ENCODE measurements at places on chromosomes 11 and 22. TPM values are rescaled to one million over a fixed set of nuclear protein-coding genes. Genes with fewer than 3 reads are reported as not detected.

The BTBD18 gene
- not detected for polyA plus RNA-seq

The CDC42EP2 gene
- polyA plus RNA-seq = 35.0 TPM

The CSF2RB gene
- 72.8 TPM for polyA plus RNA-seq

The CRYBA4 gene
- polyA plus RNA-seq = 0.06 TPM

The MCHR1 gene
- 0.06 TPM for polyA plus RNA-seq

The GPR83 gene
- 0.10 TPM for polyA plus RNA-seq

The PANX3 gene
- polyA plus RNA-seq = not detected

The ARHGEF17 gene
- 27.9 TPM for polyA plus RNA-seq

The PYGM gene
- polyA plus RNA-seq = 1.2 TPM
